ENCODE measurements at places on chromosomes 7 and 10. TPM values are rescaled to one million over a fixed set of nuclear protein-coding genes. Genes with fewer than 3 reads are reported as not detected.
A peak's percentile ranks its signal among the peaks of the same experiment; 100 is the strongest.

- H3K27ac ChIP-seq: no peak overlapping the region
- peaks cover 6% of the 10 kb centered on the region for H3K4me1 ChIP-seq
- no peak for DNase-seq
- no peaks in the 10 kb centered on the region for H3K27me3 ChIP-seq
- no peak overlapping the region for H3K4me3 ChIP-seq
Observed at GRCh38 chr7:149850007-149850594, 11.9 kb downstream of the ZNF862 start.

- no peaks in the 10 kb centered on the region for H3K27me3 ChIP-seq
- H3K36me3 ChIP-seq: no peaks in the 10 kb centered on the region
- no peak overlapping the region for H3K4me3 ChIP-seq
- no peak overlapping the region for H3K27ac ChIP-seq
Observed at GRCh38 chr10:118911363-118911762, 118.2 kb upstream of the NANOS1 start.

DNA sequence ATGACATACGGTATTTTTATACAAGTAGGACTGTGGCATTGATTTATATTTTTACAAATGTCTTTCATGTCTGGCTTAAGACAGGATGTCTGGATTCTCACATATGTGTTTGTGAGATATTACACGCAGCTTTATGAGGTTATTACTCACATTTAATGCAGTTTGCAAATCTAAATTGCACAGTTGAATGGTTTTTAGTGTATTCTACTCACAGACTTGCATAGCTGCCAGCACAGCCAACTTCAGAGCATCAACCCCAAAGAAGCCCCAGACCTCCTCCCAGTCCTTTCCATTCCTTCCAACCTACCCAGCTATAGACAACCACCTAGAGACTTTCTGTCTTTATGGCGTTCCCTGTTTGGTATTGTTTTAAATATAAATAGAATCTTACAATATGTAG is 193.8 kb upstream of the SHH start:
- no peaks in the 10 kb centered on the region for H3K36me3 ChIP-seq
- no peaks in the 10 kb centered on the region for H3K4me1 ChIP-seq
- no peak overlapping the region for H3K27ac ChIP-seq

DNA sequence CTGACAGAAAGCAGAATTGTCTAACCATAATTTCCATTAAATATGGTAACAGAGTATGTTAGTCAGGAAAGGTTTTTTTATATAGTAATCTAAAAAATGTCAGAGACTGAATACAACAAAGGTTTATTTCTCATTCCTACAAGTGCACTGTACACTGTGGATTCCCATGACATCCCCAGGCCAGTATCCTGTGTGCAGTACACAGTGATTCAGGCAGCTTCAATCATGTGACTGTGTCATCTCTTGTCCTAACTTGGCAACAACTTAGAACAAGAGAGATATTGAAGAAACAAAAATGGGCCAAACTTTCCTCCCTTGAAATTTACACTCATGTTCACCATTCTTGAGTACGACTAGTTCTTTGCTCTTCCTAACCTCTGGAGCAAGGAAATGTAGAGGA is 189.8 kb upstream of the SEMA3A start:
- H3K27me3 ChIP-seq: no peaks in the 10 kb centered on the region
- H3K4me3 ChIP-seq: no peak overlapping the region
- no peaks in the 10 kb centered on the region for H3K4me1 ChIP-seq
- no peaks in the 10 kb centered on the region for H3K36me3 ChIP-seq

DNA sequence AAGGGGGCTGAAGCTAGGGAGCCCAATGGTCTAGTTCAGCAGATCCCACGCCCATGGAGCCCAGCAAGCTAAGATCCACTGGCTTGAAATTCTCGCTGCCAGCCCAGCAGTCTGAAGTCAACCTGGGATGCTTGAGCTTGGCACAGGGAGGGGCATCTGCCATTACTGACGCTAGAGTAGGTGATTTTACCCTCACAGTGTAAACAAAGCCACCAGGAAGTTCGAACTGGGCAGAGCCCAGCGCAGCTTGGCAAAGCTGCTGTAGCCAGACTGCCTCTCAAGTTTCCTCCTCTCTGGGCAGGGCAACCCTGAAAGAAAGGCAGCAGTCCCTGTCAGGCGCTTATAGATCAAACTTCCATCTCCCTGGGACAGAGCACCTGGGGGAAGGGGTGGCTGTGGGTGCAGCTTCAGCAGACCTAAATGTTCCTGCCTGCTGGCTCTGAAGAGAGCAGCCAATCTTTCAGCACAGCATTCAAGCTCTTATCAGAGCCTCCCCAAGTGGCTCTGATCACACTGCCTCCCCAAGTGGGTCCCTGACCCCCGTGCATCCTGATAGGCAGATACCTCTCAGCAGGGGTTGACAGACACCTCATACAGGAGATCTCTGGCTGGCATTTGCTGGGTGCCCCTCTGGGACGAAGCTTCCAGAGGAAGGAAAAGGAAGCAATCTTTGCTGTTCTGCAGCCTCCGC is 167.8 kb downstream of the CCDC71L start:
- H3K4me1 ChIP-seq: no peaks in the 10 kb centered on the region
- no peaks in the 10 kb centered on the region for H3K27me3 ChIP-seq
- DNase-seq: no peak
- H3K4me3 ChIP-seq: no peak overlapping the region

DNA sequence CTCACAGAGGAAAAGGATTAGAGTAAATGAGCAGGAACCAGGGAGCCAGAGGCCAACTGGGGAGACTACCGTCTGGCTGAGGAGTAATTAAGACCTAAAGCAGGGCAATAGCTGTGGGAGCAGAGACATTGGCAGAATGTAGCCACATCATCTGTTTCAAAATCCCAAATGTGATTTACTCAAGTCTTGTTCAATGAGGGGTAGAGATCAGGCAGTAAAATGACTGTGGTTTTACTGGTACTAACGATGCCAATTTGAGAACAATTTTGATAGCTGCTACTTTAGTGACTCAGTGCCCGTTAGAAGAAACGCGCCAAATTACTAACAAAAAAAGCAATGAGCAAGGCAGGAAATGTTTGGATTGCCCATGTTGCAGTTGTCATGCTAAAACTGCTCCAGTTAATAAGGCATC is 12.7 kb upstream of the MIOS start:
- H3K36me3 ChIP-seq: peaks cover 16% of the 10 kb centered on the region
- H3K4me1 ChIP-seq: no peaks in the 10 kb centered on the region
- DNase-seq: no peak
- no peak overlapping the region for H3K27ac ChIP-seq

DNA sequence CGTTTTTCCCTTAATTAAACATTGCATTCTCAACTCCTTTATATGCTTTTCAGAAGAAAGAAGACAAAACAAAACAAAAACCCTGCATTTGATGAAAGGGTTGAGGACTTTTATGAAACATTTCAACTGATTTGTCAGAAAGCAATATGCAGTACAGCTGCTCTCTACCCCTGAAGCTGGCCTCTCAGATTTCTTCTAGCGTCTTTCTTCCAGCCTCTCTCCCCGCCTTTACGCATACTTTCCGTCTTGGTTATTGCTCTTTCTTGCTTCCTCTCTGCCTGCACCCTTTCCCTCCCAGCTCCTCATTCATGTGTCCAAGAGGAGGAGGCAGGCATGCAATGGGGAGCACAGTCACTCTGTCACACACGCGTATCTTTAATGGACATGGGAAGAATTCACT is 91.0 kb upstream of the COL1A2 start:
- DNase-seq: no peak
- H3K4me3 ChIP-seq: no peak overlapping the region
- H3K4me1 ChIP-seq: peaks cover 9% of the 10 kb centered on the region

- peaks cover 3% of the 10 kb centered on the region for H3K4me1 ChIP-seq
- H3K36me3 ChIP-seq: peaks cover 4% of the 10 kb centered on the region
- H3K27me3 ChIP-seq: no peaks in the 10 kb centered on the region
Observed at GRCh38 chr10:1297566-1298301, 241.5 kb downstream of the WDR37 start.

DNA sequence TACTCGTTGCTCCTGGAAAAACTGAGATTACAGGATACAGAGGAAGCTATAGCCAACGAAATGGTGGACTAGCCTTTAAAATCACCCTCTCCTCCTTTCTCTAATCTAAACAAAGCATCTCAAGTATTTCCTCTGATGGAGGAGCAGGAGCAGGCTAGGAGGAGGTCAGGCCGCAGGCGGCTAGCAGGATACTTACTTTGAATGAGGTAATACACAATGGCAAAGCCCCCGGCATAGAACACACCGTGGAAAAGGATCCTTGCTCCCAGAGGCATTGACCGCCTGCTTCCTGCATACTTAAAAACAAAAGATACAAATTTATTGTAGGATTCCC is 64.4 kb downstream of the STK17A start:
- peak overlapping the region; percentile 1 for H3K4me3 ChIP-seq
- peaks cover 17% of the 10 kb centered on the region for H3K4me1 ChIP-seq
- H3K36me3 ChIP-seq: peaks cover 56% of the 10 kb centered on the region
- peak overlapping the region; percentile 89 for H3K27ac ChIP-seq
- peak; percentile 81 for DNase-seq
- H3K27me3 ChIP-seq: no peaks in the 10 kb centered on the region

DNA sequence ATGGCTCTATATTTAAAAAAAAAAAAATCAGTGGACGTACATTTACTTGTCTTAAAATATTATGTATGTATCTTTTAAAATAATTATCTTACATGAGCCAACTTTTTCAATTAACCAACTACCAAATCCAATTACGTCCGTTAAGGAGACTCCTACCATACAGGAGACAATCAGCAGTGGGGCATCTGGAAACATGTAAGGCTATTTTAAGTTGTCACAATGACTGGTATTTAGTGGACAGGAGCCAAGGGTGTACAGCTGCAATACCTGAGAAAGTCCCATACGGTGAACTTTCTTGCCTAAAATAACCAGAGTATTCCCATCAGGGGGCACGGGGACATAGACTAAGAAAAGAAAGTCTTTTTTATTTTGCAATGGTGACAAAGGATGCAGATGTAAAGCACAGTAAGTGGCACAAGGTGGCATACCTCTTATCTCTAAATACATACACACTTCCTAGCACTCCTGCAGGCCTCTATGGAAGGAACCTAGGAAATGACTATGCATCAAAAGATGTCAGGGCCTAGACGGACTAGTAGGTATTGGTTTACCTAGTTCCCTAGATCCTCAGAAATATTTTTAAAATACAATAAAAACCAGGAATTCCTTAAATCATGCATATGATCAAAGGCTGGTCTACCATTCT is 16.0 kb upstream of the TLL2 start:
- peaks cover 19% of the 10 kb centered on the region for H3K36me3 ChIP-seq
- H3K4me3 ChIP-seq: no peak overlapping the region
- DNase-seq: no peak

DNA sequence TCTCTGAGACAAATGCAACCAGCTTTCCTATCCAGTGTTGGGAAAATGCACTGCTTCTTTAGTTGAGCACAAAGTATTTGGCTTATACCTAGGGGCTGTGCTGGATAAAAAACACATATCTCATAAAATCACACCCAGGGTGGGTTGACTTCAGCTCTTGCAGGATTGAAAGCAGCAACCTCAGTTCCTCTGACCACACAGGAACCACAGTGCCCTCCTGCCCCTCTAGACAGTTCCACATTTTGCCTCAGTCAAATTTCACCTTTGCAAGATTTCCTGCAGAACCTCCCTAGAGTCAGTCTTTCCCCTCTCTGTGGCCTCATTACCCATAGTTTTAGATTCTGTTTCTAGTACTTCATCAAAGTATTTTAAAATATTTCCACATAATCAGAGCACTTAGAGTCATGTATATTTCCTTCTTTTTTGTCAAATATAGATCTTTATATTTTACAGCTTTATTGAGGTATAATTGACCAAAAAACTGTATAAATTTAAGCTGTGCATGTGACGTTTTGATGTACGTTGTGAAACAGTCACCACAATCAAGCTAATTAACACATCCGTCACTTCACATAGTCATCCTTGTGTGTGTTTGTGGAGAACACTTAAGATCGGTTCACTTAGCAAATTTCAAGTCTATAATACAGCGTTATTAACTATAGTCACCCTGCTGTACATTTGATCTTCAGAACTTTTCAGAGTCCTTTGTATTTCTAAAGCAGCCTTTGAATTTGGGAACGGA is 37.0 kb upstream of the EGR2 start:
- no peaks in the 10 kb centered on the region for H3K36me3 ChIP-seq
- no peak for DNase-seq
- H3K4me1 ChIP-seq: no peaks in the 10 kb centered on the region
- H3K4me3 ChIP-seq: no peak overlapping the region
- H3K27ac ChIP-seq: no peak overlapping the region
- H3K27me3 ChIP-seq: no peaks in the 10 kb centered on the region

DNA sequence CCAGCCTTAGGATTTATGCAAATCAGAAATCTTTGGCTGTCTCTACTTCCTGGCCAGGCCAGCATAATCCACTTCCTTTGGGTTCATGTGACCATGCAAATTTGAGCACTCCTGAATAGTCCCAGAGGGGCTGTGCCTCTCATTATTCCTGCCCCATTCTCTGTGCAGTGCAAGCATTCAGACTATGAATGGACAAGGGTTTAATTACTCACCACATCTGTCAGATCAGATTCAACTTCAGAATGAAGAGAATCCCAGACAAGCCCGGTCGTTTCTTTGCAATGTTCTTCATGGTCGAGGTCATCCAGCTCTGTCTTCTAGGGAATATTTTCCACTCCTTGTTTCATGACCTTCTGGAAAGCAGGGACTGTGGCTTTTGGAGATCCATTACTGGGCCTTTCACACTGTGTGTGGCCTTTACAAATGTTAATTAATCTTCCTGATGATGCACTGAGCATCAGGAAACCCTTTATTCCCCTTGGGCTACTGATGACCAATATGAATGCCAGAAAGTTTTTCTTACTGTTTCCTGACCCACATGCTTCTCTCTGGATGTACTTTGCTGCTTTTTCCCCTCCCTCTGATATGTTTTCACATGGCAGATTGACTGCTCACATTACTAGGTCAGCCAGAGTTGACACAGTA is 217.6 kb upstream of the TCF7L2 start:
- DNase-seq: no peak
- peak overlapping the region; percentile 55 for H3K27ac ChIP-seq
- peaks cover 3% of the 10 kb centered on the region for H3K36me3 ChIP-seq
- H3K27me3 ChIP-seq: no peaks in the 10 kb centered on the region
- peak overlapping the region; percentile 49 for H3K4me3 ChIP-seq
- H3K4me1 ChIP-seq: peaks cover 17% of the 10 kb centered on the region

DNA sequence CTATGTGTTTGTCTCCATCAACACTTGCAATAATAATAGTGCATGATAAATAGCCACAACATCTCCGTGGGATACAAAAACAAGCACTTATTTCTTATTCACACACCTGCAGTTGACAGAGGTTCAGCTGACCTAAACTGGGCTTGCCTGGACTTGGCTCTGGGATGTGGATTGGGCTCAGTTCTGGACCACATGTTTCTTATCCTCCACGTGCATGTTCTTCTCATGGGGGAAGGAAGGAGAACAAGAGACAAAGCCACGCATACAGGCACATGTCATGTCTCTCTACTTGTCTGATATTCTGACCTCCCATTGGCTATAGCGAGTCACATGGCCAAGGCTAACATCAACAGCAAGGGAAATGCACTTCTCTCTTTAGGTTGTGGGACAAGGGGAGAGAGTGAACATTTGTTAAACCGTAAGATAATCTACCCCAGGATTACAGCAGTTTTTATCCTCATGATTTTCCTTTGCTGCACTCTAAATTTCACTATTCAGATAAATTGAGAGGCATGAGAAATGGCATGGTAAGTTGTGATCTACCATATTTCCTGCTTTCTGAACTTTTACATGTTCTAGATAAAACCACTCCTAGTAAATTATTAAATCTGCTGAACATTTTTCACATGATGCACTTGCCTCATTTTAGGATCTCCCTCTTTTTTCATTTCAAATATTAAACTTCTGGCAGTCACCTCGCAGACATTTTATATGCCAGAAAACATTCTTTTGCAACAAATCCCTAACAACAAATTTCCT is 33.7 kb downstream of the CFAP58 start:
- H3K27me3 ChIP-seq: no peaks in the 10 kb centered on the region
- no peak overlapping the region for H3K27ac ChIP-seq
- no peak for DNase-seq
- no peaks in the 10 kb centered on the region for H3K4me1 ChIP-seq
- no peaks in the 10 kb centered on the region for H3K36me3 ChIP-seq

The IPMK gene
- 7.2 TPM for total RNA-seq

The CALY gene
- 2.9 TPM for total RNA-seq

The LZTS2 gene
- 71.3 TPM for total RNA-seq

The NCF1 gene
- 0.33 TPM for total RNA-seq

The NUPR2 gene
- total RNA-seq: not detected

The TRIM50 gene
- total RNA-seq: not detected
